Neural crest cell (in vitro differentiated cells): ENCODE measurements at places on chromosomes 12 and 14.

- no peak for DNase-seq
These were observed 50.1 kb upstream of the E2F7 start for GRCh38 chr12:77115471-77115870.

DNA sequence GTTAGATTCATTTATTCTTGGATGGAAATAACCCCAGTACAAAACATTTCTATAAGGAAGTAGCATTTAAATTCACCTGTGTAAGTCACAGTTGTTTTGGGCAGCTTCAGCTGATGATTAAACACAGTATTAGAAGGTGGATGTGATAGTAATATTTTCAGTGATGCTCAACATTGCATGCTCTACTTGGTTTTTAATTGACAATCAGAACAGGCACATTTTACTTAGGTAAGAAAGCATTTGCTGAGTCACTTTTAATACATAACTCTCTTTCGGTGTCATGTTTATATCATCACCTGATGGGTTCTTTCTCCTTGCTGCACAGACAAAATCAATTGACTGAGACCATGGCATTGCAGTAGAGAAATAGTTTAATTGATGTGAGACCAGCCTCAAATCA is 80.7 kb downstream of the CMAS start:
- no peak for DNase-seq

- DNase-seq: no peak
These were observed 76.1 kb downstream of the TBC1D30 start for GRCh38 chr12:64900540-64900939.

- DNase-seq: no peak
These were observed 24.3 kb downstream of the TSPAN9 start for GRCh38 chr12:3101309-3102024.

DNA sequence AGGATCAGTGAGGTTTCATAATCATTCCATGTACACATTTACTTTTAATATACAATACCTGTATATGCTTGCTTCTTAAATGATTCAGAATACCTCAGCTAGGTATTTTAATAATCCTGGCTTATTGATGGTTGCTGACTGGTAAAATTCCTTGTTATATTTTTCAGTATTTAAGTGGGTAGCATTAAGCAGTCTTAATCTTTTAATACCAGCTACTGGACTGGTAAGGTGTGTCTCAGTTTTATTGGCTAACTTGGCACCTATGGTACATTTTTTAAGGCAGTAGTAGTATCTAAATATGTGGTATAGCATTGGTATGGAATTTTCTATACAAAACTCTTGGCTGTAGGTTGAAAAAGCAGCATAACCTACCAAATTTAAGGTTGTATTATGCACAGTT is 96.6 kb downstream of the RAD52 start:
- DNase-seq: no peak

- no peak for DNase-seq
These were observed 447.0 kb downstream of the SLC16A7 start for GRCh38 chr12:60042835-60043234.

DNA sequence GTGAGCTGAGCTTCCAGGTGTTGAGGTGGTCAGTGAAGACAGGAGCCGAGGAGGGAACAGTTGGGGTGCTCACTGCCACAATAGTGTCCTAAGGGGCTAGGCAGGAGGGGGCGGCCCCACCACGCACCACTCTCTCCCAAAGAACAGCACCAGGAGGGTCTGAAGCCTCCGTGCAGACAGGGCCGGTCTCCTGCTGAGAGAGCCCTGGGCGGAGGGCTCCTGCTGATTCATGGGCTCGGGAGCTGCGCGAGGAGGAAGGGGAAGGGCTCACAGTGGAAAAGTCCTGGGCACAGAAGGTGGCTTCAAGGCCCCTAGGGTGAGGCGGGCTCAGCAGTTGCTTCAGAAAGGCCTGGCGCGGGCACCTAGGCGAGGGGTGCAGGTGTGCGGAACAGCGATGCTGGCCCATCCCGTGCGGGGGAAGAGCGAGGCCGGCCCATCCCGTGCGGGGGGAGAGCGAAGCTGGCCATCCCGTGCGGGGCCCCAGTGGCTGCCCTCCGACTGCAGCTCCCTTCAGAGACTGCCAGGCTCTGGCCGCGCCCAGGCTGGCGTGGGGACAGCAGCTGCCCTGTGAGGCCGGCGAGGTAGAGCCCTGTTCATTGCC is 176.7 kb downstream of the ADGRD1 start:
- no peak for DNase-seq

GRCh38 chr14:99254328-99255009 is 17.5 kb downstream of the BCL11B start:
- DNase-seq: no peak

GRCh38 chr14:88296351-88296750 is 26.7 kb downstream of the KCNK10 start:
- DNase-seq: no peak

- no peak for DNase-seq
These were observed at the start of gene IAPP for GRCh38 chr12:21372602-21373001. Gene IAPP (plus strand): TSS chr12:21372902. CDS start chr12:21373352, 450 bp downstream.

GRCh38 chr14:66249544-66249943 is 236.6 kb upstream of the CCDC196 start:
- DNase-seq: no peak

- no peak for DNase-seq
These were observed 26.4 kb downstream of the FAM222A start for GRCh38 chr12:109739747-109740693.

DNA sequence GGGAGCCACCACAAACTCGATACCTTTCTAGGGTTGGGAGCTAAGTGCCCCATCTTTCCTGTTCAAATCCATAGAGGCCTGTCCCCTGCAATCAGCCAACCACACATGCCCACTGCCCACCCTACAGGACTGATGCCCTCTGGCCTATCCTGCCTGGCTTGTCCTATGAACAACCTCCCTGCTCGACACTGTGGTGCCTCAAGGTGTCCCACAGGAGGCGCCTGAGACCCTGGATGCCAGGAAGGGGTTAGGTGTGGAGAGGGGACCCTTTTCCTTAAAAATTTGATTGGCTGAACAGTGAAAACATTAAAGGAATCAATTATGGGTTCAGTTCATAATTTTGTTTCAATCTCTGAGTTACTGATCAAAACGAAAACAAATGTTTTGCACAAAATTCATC is 97.3 kb upstream of the FZD10 start:
- DNase-seq: no peak

DNA sequence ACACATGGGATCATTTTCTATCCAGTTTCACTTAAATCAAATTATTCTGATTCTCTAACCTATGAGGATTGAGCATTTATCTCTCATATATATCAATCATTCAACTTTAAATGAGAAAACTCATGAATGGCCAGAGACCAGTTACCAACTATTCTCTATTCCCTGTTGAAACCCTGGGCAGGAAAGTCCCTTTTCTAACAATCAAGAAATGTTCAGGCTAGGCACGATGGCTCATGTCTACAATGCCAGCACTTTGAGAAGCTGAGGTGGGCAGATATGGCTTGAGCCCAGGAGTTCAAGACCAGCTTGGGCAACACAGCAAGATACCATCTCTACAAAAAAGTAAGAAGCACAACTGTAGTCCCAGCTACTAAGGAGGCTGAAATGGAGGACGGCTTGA is 18.0 kb downstream of the FMNL3 start:
- DNase-seq: no peak

DNA sequence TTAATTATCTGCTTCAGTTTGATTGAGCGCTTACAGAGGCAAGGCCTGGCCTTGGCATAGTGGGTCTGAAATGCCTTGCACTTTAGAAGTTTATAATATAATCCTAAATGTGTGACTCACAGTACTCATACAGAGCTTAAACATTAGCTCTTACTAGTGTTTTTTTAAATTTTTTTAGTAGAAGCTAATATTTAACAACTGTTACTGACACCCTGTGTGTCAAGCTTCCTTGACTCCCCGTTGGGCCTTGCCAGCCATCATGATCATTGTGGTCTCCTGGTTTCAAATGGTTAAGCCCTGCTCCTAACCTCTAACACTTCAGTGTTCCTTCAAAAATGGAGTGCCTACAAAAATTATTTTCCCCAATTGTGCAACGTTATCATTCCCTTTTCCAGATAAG is 126.9 kb downstream of the GALC start:
- no peak for DNase-seq

DNA sequence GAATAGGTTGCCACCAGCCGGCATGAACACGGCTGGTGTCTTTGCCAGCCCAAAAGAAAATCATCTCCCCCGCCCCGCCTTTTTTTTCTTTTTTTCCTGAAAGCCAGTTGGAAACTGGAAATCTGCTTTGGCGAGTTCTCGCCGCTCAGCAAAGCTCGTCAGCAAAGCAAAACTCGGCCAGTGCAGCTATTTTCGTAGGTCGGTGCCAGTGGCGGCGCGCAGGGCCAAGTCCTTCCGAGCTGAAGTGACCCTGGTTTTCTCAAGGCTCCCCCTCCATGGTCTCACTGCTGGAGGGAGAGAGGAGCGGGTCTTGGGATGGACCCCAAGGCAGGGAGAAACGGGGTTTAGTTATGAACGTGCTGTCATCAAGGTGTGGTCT is 248.4 kb upstream of the RTL1 start:
- DNase-seq: no peak

GRCh38 chr12:68884251-68884650 is 48.7 kb downstream of the CPM start:
- no peak for DNase-seq

- DNase-seq: no peak
These were observed 333.9 kb upstream of the CCDC196 start for GRCh38 chr14:66152302-66152701.

GRCh38 chr12:77686760-77687159 is 143.9 kb upstream of the NAV3 start:
- no peak for DNase-seq
